ENCODE measurements at places on chromosomes 1 and 21.

GRCh38 chr1:26078286-26079177, 11.1 kb upstream of the TRIM63 start:
- no peak for DNase-seq

DNA sequence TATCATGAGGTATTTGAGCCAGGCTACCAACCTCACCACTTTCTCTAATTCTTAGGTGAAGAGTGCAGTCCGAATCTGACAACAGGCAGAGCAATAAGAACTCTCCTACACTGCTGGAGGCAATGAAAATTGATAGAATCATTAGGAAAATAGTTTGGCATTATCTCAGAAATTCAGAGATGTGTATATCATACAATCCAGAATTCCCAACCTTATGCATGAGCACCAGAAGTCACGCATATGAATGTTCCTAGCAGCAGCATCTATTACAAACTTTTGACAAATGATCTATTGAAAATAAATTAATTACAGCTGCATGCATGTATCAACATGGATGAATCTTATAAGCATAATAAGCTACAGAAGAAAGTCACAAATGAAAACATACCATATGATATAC, 176.9 kb upstream of the CAMK1G start:
- no peak for DNase-seq

GRCh38 chr21:45257673-45258341, 29.9 kb downstream of the POFUT2 start:
- no peak for DNase-seq

- no peak for DNase-seq
These were observed 92.5 kb downstream of the TTC3 start for GRCh38 chr21:37165586-37165985.

- DNase-seq: no peak
These were observed 5.3 kb upstream of the VASH2 start for GRCh38 chr1:212945056-212945455.

DNA sequence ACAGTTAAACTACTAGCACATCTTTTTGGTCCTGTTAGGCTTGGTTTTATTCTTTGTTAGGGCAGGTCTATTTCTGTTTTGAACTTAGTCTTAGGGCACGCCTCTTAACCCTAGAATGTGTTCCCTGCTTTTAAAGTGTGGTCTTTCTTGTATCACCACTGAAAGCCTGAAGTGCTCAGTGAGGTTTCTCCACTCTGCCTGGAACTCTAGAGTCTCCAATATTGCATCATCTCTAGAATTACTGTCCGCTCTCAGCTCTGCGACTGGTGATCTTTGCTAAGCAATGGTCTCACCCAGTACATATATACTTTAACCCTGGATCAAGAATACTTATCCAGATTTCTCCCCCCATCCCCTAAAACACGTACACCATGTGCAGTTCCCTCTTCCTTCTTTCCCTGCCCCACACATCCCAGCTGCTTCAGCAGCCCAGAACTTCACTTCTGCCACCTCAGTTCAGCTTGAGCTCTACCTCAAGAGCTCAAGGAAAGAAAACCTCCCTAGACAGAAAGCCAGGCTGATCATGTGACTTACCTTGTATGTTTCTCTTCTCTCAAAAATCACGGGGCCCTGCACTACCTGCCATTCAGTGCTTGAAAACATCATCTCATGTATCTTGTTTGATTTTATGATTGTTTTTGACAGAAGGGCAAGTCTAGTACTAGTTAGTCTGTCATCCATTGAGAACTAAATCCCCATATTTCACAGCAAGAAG, 59.9 kb downstream of the TENT5C start:
- DNase-seq: no peak

- DNase-seq: no peak
These were observed 61.7 kb upstream of the GJA8 start for GRCh38 chr1:147840909-147841308.

GRCh38 chr1:48263041-48263440, 40.5 kb downstream of the SLC5A9 start:
- no peak for DNase-seq

DNA sequence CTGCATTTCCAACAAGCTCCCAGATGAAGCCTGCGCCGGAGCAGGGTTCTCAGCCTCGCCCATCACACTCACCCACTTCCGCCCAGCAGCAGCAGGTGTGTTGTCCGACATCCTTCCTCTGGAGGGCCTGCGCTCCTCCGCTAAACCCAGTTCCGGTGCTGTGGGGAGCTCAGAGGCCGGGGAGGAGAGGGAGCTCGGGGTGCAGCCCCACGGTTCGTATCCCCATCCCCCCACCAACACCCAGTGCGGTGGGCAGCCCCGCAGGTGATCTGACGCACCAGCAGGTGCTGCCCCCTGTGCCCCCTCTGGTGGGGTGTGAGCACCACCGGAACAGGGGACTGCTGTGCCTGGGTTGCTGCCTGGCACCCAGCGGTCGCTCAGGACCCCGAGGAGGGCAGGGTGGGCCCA, 3.4 kb upstream of the PEX10 start:
- no peak for DNase-seq

DNA sequence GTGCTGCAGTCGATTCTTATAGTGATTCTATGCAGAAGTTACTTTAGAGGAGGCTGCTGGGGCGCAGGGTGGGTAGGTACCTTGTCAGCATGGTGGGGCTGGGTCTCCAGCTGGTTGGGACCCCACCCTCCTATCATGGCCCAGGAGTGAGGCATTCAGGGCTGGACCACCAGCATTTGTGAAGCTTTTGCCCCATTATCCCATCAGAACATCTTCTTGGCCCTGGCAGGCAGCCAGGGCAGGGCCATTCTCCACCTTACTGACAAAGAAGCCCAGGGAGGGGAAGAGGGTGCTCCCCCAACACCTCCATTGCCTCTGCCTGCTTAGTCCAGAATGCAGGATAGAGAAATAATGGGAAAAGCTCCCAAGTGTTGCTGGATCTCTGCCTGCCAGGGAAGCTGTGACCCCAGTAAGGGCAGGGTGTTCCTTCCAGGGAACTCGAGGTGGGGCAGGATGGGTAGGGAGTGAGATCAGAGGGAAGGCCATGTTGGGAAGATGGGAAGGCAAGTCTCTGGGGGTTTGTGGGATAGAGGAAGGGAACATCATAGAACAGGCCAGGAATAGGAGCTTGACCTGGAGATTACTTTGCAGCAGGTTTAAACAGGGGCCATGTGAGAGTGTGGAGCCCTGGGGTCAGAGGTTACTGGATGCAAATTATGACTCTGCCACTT, 16.2 kb upstream of the SLC2A1 start:
- DNase-seq: no peak

- no peak for DNase-seq
These were observed 213.8 kb downstream of the HHIPL2 start for GRCh38 chr1:222334026-222334680.

DNA sequence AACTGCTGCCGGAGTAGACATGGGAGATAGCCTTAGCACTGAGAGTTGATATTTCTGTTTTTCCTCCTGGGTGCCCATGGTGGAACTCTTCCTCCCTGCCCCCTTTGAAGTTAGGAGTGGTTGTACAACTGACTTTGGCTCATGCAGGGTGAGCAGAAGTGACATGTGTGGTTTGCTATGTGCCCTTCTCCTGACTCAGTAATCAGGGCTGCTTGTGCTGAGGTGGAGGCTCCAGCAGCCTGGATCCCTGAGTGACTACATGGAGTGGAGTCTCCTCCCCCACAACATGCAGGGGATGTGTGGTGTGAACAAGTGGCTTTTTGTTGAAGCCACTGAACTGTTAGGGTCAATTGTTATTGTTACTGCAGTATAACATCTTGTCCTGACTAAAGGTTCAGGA, 261.6 kb downstream of the CAMTA1 start:
- no peak for DNase-seq

DNA sequence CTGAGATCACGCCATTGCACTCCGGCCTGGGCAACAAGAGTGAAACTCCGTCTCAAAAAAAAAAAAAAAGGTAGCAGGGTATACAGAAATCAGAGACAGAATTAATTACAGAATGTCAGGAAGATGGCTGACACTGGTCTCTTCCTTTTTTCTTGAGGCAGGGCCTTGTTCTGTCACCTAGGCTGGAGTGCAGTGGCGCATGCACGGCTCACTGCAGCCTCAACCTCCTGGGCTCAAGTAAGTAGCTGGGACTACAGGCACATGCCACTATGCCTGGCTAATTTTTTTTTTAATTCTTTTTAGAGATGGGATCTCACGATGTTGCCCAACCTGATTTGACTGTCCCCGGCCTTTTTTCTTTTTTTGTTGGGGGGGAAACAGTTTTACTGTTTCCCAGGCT, 16.4 kb downstream of the RNU5D-1 start:
- DNase-seq: no peak

DNA sequence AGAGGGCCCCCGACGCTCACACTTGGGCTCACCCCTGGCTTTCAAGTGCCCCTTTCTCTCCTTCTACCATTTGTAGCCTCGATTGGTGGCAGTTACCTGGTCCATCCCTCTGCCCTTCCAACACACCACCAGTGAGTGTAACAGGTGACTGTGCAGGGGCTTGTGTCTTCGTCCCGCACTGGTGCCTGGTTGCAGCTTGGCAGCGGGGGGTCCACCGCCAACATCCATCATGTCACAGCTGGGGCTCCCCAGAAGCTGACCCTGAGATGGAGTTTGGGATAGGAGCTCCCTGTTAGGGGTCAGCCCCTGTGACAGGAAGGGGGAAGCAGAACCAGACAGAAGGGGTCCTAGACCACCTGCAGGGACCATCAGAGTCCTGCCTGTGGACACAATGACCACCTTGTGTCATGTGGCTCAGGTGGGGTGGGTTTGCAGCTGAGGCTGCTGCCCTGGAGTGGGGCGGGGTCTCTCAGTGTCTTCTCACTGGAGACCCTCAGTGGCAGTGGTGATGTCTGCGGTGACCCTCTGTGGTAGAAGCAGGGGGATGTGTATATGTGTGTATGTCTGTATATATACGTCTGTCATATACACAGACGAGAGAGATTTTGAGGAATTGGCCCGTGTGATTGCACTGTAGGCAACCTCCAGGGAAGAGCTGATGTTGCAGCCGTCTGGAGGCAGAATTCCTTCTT, 3.6 kb upstream of the CALML6 start:
- DNase-seq: no peak

GRCh38 chr1:238487931-238488330, 597.2 kb upstream of the ZP4 start:
- DNase-seq: no peak

DNA sequence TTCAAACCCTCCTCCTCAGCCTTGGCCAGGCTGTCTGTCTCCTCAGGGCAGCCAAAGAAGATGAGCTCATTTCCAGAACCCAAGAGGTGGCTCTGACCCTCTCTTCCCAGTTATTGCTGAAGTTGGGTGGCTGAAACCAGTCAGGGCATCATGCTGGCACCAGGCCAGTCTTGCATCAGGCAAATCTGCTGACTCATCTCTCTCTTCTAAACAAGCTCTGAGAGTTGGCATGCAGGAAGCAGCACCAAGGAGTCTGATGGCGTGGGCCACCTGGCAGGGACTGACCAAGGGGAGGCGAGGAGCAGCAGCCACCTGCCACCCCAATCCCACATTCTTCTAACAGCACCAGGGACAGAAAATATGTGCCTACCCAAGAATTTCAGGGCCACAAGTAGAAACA, 104.8 kb upstream of the ATP1A1 start:
- DNase-seq: no peak

- no peak for DNase-seq
These were observed at the start of gene TMOD4 for GRCh38 chr1:151175863-151176262. TSS of gene TMOD4 (minus strand) at chr1:151175981. CDS start at chr1:151174875, 1,106 bp downstream.

GRCh38 chr1:154730259-154730658, 122.3 kb upstream of the ADAR start:
- DNase-seq: no peak

DNA sequence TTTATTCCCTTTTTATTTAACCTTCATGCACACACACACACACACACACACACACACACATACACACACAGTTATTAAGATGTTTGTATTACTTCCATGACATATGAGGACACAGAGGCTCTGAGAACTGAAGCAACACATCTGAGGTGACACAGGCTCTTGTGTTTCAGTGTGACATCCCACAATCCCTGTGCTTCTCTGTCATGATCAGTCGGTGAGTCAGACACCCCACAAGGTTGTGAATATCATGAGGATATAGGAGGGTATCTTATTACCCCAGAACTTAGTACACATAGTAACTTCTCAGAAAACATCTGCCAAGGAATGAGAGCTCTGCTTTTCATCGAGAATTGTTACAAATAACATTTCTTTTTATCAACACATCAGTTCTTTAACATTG, 459.3 kb downstream of the PLPP3 start:
- DNase-seq: no peak

DNA sequence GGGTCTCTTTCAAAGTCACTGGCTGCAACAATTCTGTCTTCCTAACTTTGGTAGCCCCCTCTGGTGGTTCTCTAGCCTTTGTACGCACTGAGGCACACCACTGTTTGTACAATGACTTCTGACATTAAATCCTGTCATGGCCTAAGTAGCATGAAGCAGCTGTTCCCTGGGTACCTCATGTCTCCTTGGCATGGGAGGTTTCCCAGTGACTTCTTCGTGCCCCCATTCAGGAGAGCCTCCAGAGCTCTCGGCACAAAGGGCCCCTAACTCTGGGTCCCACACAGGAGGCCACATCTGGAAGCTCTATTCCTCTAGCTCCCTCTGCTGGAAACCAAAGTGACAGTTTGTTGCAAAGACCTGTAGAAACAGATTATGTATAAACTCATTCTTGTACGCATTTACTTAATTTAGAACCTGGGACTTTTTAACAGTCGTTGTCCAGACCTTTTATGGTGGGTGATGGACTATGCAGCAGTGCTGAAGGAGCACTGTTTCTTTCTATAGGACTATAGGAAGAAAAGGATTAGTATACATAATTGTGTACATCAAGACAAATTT, 13.4 kb downstream of the SWT1 start:
- DNase-seq: peak; percentile 39

- no peak for DNase-seq
These were observed 188.5 kb downstream of the HLX start for GRCh38 chr1:221067721-221068120.

- peak; percentile 83 for DNase-seq
These were observed 23.2 kb upstream of the LSM10 start for GRCh38 chr1:36420836-36421317.

GRCh38 chr1:161725908-161726472, 4.6 kb downstream of the FCRLB start:
- no peak for DNase-seq

DNA sequence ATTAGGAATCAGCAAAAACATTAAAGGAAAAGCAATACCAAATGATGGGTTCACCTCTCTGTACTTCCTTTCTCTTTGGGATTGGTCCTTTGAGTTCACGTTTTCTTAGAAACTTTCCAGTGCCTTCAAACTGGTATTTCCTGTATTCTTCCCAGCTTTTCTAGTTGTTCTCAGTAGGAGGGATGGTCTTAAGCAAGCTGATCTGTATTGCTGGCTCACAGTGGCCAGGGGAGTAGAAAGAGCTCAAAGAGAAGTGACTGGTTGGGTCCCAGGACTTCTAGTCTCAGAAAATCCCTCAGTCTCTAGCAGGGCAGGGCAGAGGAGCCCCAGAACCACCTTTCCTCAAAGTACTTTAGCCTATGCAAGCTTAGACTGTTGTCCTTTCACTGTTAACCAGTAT, 10.1 kb upstream of the USP24 start:
- DNase-seq: no peak

DNA sequence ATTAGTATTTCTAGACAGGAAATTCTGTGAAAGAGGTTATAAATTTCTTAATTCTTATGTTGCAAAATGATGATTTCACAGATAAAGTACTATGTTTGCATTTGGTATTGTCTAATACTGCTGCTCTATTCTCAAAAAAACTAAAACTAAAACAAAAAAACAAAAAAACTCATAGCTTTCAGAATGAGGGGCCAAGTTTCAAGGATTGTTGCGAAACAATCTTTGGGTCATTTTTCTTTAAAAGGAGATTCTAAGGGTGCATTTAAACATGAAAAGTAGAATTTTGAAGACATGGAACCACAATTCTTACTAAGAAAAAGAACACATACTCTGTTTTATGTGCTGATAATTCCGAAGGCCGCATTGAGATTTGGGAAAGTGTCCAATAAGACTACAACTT, 645.1 kb downstream of the ADGRL2 start:
- no peak for DNase-seq

- no peak for DNase-seq
These were observed 13.7 kb downstream of the KIAA1614 start for GRCh38 chr1:180926164-180926981.

All from Panc1 (cell line).